ENCODE measurements at places on chromosomes 16 and 17.
A peak's percentile ranks its signal among the peaks of the same experiment; 100 is the strongest.

DNA sequence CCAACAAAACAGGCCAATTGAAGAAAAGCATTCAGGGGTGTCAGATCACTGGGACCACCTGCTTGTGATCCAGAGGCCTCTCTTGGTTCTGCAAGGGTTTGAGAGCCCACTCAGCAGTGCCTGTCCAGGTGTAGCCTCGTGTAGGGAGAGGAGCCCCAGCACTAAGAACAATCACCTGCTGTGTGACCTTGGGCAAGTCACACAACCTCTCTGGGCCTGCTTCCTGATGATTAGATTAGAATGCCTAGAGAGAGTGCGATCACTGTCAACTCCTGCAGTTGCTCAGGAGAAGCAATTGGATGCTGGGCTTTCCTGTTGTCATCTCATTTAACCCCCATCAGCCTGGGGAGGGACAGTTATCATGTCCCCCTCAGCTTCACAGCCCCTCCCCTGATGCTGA is 10.2 kb downstream of the DLX3 start:
- no peak for DNase-seq

GRCh38 chr17:74678541-74678940 is 34.2 kb downstream of the CD300LF start:
- no peak for DNase-seq

- no peak for DNase-seq
These were observed 53.6 kb downstream of the ABAT start for GRCh38 chr16:8727857-8728618.

GRCh38 chr16:22098405-22099255 is 6.3 kb downstream of the VWA3A start:
- peak; percentile 30 for DNase-seq

- no peak for DNase-seq
These were observed 230.1 kb upstream of the CCL2 start for GRCh38 chr17:34024806-34025551.

- no peak for DNase-seq
These were observed 50.1 kb downstream of the PIMREG start for GRCh38 chr17:6494239-6494941.

DNA sequence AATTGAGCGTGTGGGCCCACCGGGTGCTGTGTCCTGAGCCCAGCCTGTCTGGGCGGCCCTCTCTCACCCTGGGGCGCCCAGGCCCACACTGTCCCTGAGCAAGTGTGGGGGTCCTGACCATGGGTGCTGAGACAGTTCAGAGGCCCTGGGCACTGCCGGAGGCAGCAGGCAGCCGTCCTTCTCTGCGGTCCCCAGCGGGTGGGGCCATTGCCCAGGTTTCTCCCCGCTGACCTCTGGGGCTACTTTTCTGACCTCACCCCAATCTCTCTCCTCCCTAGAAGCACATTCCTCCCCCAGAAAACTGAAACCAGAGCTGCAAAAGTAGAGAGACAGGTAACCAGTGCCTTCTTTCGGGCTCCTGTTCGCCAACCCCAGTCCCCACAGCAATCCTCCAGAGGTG is 36.0 kb upstream of the PVALEF start:
- no peak for DNase-seq

- no peak for DNase-seq
These were observed 1.0 kb downstream of the TELO2 start for GRCh38 chr16:1494129-1494640.

GRCh38 chr17:82702231-82702927 is 3.9 kb upstream of the RAB40B start:
- no peak for DNase-seq

DNA sequence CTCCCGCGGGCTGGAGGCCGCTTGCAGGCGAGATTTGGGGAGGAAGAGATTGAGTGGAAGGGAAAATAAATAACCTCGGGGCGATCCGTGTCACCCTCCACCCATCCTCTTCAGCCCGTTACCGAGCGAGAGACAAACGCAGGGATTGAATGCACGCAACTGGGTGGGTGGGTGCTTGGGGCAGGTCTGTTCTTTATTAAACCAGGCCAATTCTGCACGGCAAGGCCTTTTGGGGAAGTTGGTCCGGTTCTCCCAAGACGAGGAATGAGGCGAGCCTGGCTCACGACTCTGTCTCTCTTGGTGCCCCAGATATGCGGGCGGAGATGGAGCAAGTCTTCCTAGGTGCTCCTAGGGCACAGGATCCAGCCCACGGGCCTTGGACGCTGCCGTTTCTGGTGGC is 396 bp upstream of the HOXB7 start:
- no peak for DNase-seq

GRCh38 chr17:80918731-80919130 is 72.9 kb upstream of the CHMP6 start:
- DNase-seq, result no peak

DNA sequence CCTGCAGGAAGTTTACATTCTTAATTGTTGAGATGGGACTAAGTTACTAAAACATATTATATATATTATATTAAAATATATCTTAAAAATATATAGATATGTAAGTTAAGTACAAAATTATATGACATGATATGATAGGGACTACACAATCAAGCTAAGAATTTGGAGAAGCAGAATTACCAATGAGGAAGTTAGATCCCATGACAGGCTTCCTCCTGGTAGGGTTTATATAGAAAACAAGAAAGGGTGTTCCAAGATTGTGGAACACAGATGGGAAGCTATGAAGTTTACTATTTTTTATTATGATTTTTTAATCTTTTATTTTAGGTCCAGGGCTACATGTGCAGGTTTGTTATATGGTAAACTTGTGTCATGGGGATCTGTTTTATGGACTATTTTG is 260.8 kb upstream of the ZFHX3 start:
- no peak for DNase-seq

- no peak for DNase-seq
These were observed 35.5 kb downstream of the DNAH17 start for GRCh38 chr17:78541488-78542206.

- no peak for DNase-seq
These were observed 118.7 kb upstream of the CDH5 start for GRCh38 chr16:66247516-66248481.

DNA sequence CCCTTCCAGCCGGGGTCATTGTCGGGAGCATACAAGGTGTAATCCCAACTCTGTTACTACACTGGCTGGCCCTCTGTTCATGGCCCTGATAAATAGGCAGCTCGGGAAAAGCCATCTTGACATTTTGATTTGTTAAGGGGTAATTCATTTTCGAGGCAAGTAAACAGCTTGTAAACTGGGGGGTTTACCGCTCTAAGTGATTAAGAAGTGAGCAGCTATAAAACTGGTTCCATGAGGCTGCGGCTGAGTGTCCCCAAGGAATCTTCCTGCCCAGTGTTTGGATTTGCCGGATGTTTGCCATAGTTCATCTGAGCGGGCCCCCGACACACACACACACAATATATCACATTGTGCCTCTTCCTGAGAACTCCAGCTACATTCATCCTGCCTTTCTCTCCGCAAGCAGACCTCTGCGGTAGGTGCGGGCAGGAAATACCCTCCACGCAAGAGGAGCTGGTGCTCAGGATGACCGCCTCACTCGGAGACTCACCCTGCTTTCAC is 92.2 kb downstream of the SOCS1 start:
- no peak for DNase-seq

GRCh38 chr17:13509527-13509926 is 92.2 kb downstream of the HS3ST3A1 start:
- no peak for DNase-seq

DNA sequence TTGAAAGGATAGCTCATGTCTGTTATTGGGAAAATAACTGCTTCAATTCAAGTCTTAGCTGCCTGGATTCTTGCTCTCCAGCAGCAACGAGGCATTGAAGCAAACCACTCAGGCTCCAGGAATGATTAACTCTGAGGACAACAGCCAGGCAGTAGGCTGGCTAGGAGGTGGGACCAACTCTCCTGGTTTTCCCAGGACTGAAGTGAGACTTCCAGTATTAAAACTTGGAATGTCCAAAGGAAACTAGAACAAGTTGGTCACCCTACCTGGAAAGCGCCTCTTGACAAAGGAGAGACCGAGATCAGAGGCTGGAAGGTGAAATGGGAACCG is 100.7 kb downstream of the SALL1 start:
- no peak for DNase-seq

DNA sequence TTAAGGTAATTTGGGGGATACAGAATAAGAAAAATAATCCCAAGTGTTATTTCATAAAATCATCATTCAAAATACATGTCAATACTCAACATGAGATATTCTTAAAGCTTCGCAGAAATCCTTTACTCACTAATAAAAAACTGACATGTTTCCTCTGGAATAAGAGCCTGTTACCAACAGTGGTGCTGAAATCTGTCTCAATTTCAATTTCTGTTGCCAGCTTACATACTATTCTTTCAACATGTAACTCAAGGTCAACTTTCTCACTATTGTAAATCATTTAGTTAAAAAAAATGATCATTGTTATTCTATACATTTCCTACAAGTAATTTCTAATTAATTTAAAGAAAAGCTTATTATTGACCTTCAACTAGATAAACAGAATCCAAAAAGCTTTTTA is 67.9 kb downstream of the CEP95 start:
- no peak for DNase-seq

GRCh38 chr16:76265434-76266045 is 11.7 kb upstream of the CNTNAP4 start:
- no peak for DNase-seq

GRCh38 chr16:82091241-82091640 is 56.2 kb downstream of the HSD17B2 start:
- no peak for DNase-seq

GRCh38 chr17:9434642-9435057 is 141.0 kb downstream of the STX8 start:
- no peak for DNase-seq

- DNase-seq, result no peak
These were observed 77.5 kb upstream of the NACA2 start for GRCh38 chr17:61668486-61668885.

GRCh38 chr16:4944333-4945281 is 7.7 kb upstream of the PPL start:
- DNase-seq, result no peak

DNA sequence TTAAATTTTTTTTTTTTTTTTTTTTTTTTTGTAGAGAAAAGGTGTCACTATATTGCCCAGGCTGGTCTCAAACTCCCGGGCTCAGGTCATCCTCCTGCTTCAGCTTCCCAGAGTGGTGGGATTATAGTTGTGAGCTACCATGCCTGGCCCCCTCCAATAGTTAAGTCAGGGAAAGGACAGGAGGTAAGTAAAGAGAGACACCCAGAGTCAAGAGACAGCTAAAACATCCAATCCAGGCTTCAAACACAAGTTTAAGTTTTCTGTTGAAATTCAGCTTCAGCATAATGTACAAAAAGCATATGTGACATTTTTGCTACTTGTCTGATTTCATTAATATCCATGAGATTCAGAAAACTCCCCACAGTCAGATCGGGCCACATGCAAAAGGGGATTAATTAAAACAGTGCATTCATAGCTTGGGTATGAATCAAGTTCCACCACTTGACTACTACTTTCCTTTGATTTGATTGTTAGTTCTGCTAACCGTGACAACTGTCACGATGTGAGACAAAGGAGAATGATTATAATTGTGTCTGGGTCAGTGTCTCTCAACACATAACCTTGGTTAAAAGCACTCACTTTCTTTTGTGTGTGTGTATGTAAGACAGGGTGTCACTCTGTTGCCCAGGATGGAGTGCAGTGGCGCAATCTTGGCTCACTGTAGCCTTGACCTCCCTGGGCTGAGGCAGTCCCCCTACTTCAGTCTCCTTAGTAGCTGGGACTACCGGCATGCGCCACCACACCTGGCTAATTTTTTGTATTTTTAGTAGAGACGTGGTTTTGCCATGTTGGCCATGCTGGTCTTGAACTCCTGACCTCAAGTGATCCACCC is 184.9 kb downstream of the PARN start:
- no peak for DNase-seq

DNA sequence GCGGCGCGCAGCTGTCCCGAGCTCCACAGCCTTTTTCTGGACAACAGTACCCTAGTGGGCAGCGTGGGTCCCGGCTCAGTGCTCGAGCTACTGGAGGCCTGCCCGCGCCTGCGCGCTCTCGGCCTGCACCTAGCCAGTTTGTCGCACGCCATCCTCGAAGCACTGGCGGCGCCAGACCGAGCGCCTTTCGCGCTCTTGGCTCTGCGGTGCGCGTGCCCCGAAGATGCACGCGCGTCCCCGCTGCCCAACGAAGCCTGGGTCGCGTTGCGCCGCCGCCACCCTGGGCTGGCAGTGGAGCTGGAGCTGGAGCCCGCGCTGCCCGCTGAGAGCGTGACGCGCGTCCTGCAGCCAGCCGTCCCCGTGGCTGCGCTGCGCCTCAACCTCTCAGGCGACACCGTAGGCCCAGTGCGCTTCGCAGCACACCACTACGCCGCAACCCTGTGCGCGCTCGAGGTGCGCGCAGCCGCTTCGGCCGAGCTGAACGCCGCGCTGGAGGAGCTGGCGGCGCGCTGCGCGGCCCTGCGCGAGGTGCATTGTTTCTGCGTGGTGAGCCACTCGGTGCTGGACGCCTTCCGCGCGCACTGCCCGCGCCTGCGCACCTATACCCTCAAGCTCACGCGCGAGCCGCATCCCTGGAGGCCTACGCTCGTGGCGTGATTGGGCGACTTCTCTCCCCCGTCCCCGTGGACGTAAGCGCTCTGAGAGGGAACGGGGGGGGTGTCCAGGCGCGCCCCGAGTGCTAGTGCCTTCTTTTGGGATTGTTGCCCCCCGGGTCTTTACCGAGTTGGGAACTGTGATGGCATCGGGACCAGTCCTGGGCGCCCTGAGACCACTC is 1.2 kb upstream of the HSF4 start:
- peak; percentile 43 for DNase-seq

- DNase-seq, result no peak
These were observed 22.0 kb downstream of the WSB1 start for GRCh38 chr17:27315796-27316465.

GRCh38 chr17:60421273-60422161 is 772 bp upstream of the CHCT1 start:
- DNase-seq, result peak; percentile 68

GRCh38 chr17:42682722-42683403 is 532 bp downstream of the CNTNAP1 start:
- DNase-seq, result no peak

GRCh38 chr17:44846206-44846605 is 1.5 kb upstream of the HIGD1B start:
- DNase-seq, result no peak

GRCh38 chr17:10051112-10051511 is 146.0 kb upstream of the RCVRN start:
- no peak for DNase-seq

DNA sequence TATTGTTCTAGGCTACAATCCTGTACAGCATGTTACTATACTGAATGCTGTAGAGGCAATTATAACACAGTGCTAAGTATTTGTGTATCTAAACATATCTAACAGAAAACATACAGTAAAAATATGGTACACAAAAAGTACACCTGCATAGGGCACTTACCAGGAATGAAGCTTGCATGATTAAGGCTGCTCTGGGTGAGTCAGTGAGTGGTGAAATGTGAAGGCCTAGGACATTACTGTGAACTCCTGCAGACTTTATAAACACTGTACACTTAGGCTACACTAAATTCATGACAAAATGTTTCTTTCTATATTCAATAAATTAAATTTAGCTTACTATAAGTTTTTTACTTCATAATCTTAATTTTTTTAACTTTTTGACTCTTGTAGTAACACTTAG is 37.1 kb downstream of the AMFR start:
- DNase-seq, result no peak

Data from CD4-positive, alpha-beta T cell treated with Interleukin-15 for 4 hours (primary cell).